Activated T-helper 1 cell treated with anti-CD3 and anti-CD28 coated beads, Interleukin-2, amount 50 U/mL, for 16 hours (primary cell): ENCODE measurements at places on chromosomes 4 and X.
A peak's percentile ranks its signal among the peaks of the same experiment; 100 is the strongest.

- DNase-seq = no peak
These were observed 765.3 kb upstream of the GRIA3 start for GRCh38 chrX:122418758-122419157.

DNA sequence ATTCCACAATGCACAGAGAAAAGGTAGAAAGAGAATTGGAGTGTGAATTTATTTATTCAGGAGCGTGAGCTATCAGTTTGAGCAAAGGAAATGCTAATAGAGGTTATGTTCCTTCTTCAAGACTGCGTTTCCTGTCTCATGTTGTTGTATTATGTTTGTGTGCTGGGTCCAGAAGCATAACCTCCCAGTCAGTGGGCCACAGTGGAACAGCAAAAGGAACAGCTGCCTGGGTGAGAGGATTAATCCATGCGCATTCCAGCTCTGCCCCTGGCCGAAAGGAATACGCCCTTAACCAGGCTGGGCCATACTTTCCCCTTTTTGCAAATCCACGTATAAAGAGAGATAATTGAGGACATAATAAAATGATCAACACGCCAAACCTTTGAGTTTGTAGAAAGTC lies 32.4 kb upstream of the ARX start:
- no peak for DNase-seq

- DNase-seq = no peak
These were observed 43.8 kb upstream of the NUDT6 start for GRCh38 chr4:122966201-122966600.

GRCh38 chrX:44989995-44990770 lies 117.2 kb downstream of the KDM6A start:
- no peak for DNase-seq

GRCh38 chr4:89069481-89069880 lies 12.5 kb upstream of the FAM13A start:
- DNase-seq = no peak

DNA sequence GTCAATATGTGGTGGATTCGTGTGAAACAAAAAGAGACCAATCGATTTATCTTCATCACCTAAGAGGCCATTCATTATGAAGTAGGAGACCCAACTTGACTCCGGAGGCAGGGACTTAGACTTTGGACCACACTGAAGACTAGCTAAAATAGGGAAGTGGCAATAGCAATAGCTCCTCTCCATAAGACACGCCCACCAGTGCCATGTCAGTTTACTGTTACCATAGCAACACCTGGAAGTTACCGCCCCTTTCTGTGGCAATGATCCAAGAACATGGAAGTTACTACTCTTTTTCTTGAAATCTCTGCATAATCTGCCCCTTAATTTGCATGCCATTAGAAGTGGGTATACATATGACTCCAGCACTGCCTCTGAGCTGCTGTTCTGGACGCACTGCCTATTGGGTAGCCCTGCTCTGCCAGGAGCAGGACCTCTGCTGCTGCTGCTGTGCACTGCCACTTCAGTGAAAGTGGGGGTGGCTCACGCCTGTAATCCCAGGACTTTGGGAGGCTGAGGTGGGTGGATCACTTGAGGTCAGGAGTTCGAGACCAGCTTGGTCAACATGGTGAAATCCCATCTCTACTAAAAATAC lies 163.2 kb downstream of the PRKX start:
- no peak for DNase-seq

GRCh38 chr4:156243015-156243414 lies 289.3 kb upstream of the CTSO start:
- no peak for DNase-seq

GRCh38 chr4:88147799-88148217 lies 10.6 kb downstream of the ABCG2 start:
- DNase-seq = no peak

- DNase-seq = no peak
These were observed 5.2 kb upstream of the CBR4 start for GRCh38 chr4:169015186-169015623.

GRCh38 chr4:111792632-111793031 lies 352.6 kb upstream of the FAM241A start:
- DNase-seq = no peak

DNA sequence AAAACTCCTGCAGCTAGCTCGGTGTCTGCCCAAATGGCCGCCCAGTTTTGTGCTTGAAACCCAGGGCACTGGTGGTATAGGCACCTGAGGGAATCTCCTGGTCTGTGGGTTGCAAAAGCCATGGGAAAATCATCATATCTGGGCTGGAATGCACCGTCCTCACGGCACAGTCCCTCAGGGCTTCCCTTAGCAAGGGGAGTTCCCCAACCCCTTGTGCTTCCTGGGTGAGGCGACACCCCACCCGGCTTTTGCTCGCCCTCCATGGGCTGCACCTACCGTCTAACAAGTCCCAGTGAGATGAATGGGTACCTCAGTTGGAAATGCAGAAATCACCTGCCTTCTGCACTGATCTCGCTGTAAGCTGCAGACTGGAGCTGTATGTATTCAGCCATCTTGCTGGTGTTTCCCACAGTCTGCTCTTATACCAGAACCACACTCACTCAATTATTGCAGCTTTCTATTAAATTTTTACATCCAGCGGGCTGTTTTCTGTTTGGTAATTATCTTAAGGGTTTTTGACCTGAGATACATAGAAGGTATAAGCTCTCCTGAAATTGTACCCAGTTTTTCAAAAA lies 36.7 kb upstream of the NPNT start:
- DNase-seq = no peak

DNA sequence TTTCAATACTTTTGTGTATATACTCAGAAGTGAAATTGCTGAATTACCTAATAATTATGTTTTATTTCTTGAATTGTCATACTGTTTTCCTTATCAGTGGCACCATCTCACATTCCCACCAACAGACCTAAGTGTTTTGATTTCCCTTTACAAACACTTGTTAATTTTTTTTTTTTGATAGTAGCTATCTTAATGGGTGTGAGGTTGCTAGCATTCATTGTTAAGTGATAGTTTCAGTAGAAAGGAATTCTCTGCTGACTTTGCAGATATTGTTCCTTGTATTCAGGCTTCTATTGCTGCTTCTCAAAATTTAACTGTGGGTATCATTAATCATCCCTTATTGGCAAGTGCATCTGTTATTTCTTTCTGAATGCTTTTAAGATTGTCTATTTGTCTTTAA lies 927.5 kb upstream of the SLIT2 start:
- DNase-seq = no peak

- no peak for DNase-seq
These were observed 34.7 kb upstream of the CYP2U1 start for GRCh38 chr4:107896646-107897045.

DNA sequence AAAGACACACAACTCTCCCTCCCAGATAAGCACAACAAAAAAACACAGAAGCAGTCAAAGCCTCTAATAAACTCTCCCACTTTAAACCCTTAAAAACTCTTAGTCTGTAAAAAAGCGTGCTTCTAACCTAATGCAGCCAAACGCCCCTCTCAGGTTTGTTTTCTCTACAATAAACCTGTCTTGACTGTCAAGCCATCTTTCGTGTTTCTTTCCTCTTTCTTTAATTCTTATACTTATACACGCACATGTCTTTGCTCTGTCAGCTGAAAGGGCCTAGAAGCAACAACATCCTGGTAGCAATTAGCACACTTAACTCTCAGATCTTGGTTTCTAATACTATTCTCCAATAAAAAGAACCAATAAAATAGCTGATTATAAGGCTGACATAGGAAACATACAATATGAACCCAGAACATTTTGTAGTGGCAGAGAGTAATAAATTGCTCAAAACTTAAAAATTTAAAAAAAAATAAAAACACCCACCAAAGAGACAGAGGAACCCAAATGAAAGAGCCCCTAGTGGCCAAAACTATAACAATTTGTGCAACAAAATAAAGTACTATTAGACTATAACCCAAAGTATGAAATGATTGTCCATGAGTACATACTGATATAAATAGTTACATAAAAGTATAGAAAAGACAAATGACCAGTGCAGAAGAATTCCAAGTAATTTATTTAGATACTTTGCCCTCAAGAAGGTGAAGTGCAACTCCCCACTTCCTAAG lies 440.4 kb upstream of the ADGRL3 start:
- no peak for DNase-seq

DNA sequence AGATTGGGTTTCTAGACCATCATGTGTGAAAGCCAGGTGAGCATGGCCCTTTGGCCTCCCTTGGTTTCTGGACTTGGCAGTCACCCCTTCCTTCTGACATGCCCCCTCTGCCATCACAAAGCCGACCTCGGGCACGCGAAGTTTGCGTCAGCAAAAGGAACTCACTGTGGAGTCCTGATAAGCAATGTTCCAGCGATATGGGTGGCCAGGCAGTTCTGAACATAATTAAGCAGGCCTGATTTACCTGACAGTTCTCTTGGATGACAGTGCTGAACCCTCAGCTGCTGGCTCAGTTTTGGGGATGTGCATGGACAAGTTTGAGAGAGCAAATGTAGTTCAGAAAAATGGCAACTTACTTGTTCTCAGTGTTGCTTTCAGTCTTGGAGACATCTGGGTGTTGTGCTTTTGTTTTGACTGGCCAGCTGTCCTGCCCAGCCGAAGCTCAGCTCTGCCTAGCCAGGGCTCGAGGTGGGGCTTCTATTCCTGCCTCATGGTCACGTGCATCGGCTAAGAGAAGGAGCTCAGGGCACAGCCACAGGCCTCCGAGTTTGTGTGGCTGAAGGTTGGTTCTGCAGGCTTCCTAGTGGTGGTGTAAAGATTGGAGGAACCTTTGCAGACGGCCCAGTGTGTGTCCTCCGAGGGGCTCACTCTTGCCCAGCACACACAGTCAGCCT lies 78.3 kb downstream of the CLDN34 start:
- DNase-seq = no peak

- no peak for DNase-seq
These were observed 318.0 kb downstream of the FBXW7 start for GRCh38 chr4:152217896-152218295.

DNA sequence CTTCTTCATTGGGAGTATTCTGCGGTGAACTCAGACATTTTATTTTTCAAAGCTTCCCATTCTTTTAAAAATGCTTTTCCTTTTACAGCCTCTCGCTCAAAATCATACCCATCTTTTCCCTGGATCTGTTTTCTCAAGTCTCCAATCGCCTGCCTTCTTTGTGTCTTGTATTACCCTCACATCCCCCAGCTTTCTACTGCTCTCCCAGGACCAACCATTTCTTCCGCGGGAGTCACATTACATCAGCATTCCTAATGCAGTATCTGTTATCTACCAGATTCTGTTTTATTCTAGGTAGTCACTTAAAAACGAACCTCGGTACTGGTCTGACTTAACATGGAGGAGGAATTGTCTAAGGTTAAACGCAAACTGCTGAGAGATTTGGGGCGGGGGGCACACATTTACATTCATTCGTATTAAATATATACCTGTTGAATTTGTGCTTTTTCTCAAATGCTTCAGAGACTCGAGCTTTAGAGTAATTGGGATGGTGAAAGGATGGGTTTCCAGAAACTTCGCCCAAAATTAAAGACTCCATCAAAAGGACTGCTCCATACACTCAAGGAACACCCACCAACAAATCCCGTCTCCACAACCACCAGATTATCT lies 493 bp upstream of the UCHL1 start:
- no peak for DNase-seq

GRCh38 chr4:116126794-116127193 lies 958.6 kb downstream of the TRAM1L1 start:
- no peak for DNase-seq

DNA sequence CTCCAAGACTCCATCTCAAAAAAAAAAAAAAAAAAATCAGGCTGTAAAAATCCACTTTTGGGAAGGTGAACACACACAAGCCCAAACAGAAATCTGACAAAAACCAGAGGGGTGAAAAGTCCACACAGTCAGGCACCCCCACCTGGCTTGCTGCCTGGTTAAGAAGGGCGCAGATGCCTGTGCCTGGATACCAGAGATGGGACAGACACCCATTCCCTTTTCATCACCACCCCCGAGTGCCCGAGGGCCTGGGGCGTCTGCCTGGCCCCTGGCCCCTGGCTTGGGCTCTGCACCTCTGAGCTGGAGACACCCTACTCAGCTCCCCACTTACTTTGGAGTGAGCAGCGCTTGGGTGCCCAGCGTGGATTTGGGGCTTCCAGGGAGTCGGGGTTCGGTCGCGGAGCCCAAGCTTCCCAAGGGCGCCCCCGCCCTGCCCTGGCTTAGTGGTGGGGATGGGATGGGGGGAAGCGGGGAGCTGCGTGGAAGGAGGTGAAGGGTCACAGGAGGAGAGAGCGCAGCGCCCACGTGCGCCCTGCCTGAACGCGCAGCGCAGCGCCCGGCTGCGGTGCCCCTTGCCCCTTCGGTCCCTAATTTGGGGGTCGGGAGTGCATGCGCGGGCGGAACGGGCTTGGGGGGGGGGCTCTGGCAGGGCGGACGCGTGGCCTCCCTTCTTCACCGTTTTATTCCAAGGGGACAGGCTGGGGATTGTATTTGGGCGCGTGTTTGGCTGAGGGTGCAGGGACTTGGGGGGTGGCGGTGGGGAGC lies 11.3 kb downstream of the SHOX start:
- DNase-seq = no peak

DNA sequence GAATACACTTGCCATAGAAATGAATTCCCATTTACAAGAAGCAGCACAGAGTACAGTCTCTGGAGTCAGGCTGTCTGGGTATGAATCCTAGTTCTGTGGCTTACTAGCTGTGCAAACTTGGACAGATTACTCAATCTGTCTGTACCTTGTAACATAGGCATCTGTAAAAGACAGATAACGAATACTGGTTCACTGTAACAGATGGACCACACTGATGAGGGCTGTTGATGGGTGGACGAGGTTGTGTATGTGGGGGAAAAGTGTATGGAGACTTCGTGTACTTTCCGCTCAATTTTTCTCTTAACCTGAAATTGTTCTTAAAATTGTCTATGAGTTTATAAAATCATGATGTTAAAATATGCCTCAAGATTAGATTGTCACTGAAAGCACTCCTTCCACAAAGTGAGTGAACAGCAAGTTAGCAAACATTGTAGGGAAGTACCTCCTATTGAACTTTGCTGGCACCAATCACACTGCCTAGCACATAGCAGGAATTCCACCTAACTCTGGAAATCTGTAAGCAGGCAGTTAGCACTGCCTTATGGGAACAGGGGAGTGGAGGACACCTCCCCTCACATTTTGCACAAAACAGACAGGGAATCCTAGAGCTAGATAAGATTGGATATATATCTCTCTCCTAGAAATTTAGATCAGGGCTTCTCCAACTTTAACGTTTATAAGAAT lies 6.5 kb upstream of the EXOSC9 start:
- DNase-seq = no peak

DNA sequence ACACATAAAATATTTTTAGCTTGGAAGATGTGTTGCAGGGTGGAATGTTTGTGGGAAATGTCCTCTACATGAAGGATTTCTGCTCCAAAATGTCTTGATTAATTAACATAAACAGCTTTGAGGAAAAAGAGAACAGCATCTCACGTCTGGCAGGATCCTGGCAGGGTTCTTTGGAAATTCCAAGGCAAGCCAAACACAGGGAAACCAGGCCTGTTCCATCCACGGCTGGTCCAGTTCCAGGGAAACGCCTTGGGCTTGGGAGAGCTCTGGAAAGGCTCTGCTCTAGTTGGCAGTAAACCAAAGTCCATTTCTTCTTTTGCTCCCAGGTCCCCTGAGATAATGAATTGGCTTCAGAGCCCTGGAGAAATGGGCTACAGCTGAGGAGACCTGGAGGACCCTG lies 42.4 kb upstream of the GAB1 start:
- DNase-seq = no peak

- peak; percentile 12 for DNase-seq
These were observed 58.6 kb upstream of the PAGE1 start for GRCh38 chrX:49754233-49754857.
